Astrocyte (in vitro differentiated cells and primary cell): ENCODE measurements at places on chromosomes 2 and 18. TPM values are rescaled to one million over a fixed set of nuclear protein-coding genes. Genes with fewer than 3 reads are reported as not detected.
A peak's percentile ranks its signal among the peaks of the same experiment; 100 is the strongest.

The MC2R gene
- total RNA-seq: not detected in 2 replicates

The UCN gene
- total RNA-seq: 1.1 and 1.5 TPM in 2 replicates

The REG3G gene
- not detected in 2 replicates for total RNA-seq

The FAM124B gene
- not detected in 2 replicates for total RNA-seq

The DSG1 gene
- total RNA-seq: 0.05 TPM in 1 of 2 replicates, not detected in the other

The ALK gene
- total RNA-seq: 0.16 and 0.46 TPM in 2 replicates

The SALL3 gene
- total RNA-seq: 6.8 and 7.7 TPM in 2 replicates

The MROH2A gene
- total RNA-seq: not detected in 2 replicates

The MRPL33 gene
- 80.7 and 85.3 TPM in 2 replicates for total RNA-seq

The ADCYAP1 gene
- not detected in 2 replicates for total RNA-seq

GRCh38 chr2:119234021-119235019, 10.7 kb downstream of the STEAP3 start:
- no peak for DNase-seq

GRCh38 chr2:107364361-107364950, 462.2 kb upstream of the RGPD4 start:
- DNase-seq: no peak

DNA sequence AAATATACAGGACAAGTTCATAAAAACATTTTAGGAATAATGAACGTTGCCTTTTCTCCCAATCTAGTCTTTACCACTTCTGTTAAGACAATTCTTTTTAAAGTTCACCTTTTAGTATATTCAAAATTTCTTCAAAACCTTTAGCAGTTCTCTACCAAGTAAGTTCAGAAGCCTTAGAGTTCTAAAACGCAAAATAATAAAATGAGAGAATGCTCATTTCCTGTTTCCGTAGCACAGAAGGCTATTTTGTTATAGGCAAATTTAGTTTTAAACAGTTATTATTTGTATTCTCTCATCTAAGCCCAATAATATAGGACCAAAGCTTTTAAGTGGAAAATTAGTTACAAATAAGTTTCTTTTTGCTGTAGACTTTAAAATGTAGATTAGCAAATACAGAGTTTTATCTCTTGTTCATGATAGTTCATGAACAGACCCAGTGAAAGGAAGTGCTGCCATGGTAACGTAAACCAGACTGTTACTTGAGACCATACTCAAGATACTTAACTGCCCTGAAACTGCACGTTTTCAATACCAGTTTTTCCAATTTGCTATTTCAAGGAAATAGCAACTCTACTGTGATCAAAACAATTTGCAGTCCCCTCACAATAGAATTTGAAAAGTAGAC, 173.1 kb upstream of the STON1 start:
- DNase-seq: peak; percentile 67

DNA sequence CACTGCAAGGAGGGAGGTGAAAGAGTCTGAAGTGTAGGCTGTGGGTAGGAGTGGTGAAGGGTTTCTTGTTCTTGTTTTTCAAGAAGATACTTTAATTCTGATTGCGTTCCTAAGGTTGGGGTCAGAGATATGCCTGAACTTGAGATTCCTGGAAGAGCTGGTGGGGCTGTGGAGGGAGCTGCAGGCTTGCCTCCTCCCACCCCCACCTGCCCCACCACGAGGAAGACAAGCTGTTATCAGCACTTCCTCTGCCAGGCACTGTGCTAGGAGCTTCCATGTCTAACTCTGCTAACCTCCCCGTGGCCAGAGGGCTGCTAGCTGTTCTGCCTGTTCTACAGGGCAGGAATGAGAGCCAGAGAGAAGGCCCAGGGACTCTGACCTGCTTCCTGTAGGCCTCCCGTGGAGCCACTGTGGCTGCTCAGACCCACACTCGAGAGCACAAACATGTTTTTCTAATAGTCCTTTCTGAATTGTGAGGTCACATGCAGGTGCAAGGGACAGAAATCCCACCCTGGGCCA, 13.7 kb downstream of the ANKRD23 start:
- no peak for DNase-seq

DNA sequence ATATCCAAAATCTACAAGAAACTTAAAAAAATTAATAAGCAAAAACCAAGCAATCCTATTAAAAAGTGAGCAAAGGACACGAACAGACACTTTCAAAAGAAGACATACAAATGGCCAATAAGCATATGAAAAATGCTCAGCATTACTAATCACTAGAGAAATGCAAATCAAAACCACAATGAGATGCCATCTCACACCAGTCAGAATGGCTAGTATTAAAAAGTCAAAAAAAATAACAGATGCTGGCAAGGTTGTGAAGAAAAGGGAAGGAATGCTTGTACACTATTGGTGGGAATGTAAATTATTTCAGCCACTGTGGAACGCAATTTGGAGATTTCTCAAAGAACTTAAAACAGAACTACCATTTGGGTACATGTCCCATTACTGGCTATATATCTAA, 128.8 kb upstream of the SESTD1 start:
- peak; percentile 33 for DNase-seq

DNA sequence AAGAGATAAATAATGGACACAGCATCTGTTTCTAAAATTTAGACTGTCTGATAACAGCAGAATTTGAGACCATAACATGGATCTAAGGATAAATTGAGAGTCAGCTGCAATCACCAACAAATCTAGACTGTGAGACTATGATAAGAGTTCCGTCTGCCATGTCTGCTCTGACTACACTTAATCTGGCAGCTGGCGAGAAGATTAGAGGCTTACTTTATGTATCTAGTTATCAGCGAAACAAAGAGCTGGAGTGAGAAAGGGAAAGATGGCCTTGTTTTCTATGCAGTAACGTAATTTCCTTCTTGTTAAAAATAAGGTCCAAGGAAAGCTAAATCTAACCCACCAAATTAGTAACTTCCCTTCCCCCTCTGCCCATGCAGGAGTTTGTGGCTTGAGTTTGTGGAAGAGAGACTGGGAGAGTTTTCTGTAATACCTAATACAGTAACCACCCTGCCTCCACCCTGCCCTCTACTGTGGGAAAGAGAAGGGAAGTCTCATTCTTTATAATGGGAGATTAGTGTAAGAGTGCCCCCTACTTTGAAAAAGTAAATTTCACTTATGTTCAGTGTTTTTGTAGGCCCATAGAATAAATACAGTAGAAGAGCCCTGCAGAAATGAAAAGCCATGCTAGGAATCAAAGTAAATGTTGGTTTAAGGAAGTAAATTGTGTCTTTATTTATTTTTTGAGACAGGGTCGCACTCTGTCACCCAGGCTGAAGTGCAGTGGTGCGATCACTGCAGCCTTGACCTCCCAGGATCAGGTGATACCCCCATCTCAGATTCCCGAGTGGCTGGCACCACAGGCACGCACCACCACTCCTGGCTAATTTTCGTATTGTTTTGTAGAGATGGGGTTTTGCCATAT, 27.5 kb downstream of the EML4 start:
- peak; percentile 47 for DNase-seq

- no peak for DNase-seq
Measured at GRCh38 chr2:233824373-233824772, 30.0 kb downstream of the HJURP start.

DNA sequence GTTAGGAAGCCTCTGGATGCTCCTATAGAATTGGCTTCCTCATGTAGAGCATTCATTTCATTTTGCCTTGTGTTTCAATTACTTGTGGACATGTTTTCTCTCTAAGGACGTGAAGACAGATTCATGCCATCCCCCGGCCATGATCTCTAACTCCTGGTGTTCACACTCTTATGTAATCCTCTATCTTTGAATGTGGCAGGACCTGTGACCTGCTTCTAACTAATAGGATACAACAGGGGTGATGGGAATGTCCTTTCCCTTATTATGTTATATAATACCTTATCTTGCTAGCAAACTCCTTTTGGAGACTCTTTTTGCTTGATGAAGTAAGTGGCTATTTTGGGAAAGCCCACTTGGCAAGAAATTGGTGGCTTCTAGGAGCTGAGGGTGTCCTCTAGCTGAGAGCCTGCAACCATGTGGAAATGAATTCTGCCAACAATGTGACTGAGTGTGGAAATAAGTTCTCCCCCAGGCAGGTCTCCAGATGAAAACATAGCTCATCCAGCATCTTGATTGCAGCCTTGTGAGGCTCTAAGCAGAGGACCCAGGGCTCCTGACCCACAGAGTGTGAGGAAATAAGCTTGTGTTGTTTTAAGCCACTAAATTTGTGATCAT, 13.8 kb downstream of the DPYSL5 start:
- DNase-seq: no peak

DNA sequence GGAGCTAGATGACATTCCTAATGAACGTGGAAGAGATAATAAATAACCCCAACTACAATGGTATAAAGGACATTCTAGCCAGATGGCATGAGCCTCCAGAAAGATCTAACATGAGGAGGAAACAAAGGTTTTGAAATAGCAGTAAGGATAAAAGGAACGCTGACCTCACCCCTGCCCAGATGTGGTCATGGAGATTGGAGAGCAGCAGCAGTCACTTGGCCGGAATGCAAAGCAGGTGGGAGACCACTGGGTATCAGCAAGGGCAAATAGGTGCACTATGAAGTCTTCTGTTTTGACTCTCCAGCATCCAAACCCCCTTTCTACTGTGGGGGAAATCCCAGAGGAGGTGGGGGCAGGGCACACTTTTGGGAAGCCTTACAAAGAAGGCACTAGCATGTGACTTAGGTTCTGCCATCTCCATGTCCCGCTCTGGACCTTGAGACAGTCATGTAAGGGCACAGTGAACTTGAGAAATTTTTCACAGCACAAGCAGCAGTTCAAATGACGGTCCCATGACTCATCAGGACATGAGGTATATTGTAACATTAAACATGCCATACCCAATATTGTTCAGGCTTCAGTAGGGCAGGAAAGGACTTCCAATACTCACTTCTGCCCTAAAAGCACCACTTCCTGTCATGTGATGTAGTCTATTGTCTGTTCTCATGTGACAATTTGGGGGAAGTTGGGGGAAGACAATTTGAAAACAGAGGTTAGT, 55.2 kb downstream of the METTL4 start:
- peak; percentile 94 for DNase-seq

DNA sequence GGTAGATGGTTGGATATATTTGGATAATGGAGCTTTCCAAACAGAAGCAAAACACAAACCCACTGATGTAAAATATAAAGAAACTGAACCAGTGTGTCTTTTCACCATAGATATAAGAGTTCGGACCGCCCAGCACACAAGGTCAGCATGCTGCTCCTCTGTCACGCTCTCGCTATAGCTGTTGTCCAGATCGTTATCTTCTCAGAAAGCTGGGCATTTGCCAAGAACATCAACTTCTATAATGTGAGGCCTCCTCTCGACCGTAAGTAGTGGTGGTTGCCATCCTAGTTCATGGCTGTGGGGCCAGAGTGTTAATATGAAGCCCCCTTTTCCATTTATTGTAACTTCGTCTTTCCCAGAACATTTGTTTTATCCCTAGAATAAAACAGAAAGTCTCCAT, 125.2 kb upstream of the LYPD6 start:
- DNase-seq: no peak
